ENCODE measurements at places on chromosomes 13 and 19.

- DNase-seq, result no peak
Measured at GRCh38 chr19:35828692-35829301, 16.2 kb upstream of the PRODH2 start.

- DNase-seq, result no peak
Measured at GRCh38 chr19:48624791-48625723, 5.8 kb downstream of the SPHK2 start.

DNA sequence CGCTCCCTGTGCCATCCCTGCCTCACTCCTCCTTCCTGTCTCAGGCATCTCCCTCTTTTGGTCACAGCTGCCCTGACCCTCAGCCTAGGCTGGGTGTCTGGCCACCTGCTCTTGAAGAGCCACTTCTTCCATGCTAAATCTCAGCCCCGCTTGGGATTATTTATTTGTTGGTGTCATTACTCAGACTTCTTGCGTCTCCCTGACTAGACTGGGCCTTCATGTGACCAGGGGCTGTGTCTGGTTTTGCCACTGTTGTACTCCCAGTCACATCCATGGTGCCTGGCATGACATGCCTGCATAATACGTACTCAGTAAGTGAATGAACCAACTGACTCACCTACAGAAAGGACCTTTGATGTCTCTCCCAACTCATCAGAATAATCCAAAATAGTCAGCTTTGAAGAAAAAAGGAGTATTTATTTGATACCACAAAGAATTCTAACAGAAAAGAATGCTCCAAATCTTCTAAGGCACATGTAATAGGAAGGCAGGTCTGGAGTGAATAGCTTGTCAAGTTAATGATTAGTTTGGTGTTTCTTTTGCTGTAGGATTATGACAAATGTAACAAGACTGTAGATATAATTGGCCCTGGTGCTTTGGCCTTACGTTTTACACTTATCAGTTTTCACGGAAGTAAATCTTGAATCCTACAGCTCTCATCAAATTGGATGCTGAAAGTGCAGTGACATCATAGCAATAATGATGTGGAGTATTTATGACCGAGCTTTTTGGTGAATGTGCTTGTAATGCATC is 84.0 kb downstream of the ALOX5AP start:
- no peak for DNase-seq

DNA sequence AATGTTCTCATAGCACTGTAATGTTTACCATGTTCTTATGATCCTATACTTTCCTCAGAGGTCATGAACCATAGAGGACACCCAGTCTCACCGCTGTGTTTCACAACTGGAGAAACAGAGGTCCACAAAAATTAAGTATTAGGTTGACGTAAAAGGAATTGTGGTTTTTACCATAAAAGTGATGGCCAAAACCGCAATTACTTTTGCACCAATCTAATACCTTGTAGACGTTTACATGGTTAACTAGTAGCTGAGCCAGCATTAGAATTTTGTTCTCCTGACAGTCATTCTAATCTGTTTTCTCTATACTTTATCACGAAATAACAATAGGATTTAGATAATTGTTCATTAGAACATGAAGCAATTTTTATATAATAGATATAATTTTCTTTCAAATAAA is 763.4 kb upstream of the ARGLU1 start:
- DNase-seq, result no peak

- no peak for DNase-seq
Measured at GRCh38 chr13:112345826-112346172, 30.4 kb upstream of the SPACA7 start.

DNA sequence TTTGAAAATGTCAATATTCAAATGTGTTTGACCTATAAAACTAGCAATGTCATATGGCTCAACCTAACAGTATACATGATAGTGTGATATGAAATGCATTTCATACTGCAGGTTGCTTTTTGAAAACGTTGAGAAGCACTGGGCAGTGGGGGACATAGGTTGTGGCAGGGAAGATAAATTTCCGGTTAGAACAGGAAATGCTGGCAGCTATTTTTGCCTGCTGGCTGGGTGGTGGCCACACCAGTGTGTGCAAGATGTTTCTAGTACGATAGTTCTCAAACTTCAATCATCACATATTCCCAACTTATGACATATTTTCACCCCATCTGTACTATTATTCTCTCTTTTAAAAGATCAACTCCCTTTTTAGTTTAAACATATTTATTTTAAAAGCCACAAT is 17.2 kb downstream of the FXYD5 start:
- DNase-seq, result no peak

- DNase-seq, result no peak
Measured at GRCh38 chr13:77274126-77274525, 52.8 kb downstream of the MYCBP2 start.

- no peak for DNase-seq
Measured at GRCh38 chr13:110415669-110416068, 108.6 kb downstream of the COL4A2 start.

GRCh38 chr13:94860981-94861407 is 148.6 kb upstream of the SOX21 start:
- DNase-seq, result no peak

DNA sequence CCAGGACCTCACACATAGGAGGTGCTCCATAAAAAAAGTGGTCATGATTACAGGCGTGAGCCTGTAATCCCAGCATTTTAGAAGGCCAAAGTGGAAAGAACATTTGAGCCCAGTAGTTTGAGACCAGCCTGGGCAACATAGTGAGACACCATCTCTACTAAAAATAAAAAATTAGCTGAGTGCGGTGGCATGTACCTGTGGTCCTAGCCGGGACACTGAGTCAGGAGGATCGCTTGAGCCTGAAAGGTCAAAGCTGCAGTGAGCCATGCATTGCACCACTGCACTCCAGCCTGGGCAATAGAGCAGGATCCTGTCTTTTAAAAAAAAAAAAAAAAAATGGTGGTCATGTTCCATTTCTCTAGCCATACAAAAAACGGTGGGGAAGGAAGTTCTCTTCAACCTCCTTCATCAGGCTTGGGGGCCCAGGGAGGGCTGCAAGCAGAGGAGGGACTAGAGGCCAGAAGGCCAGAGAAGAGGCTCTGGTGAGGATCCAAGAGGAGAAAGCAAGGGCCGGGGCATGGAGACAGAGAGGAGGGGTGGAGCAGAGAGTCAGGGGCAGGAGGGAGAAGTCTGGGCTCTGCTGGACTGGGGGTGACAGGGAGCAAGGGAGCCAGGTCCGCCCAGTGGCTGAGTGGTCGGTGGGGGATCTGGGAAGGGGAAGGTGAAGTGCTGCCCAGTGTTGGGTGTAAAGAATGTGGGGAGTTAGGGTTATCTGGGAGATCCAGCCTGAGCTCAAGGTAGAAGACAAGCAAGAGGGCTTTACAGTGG is 8.9 kb downstream of the KASH5 start:
- DNase-seq, result no peak

- DNase-seq, result no peak
Measured at GRCh38 chr19:33275933-33276619, 26.3 kb downstream of the CEBPA start.

GRCh38 chr19:35044317-35045117 is 3.0 kb downstream of the HPN start:
- DNase-seq, result no peak

- DNase-seq, result no peak
Measured at GRCh38 chr19:6540918-6541689, 10.3 kb downstream of the TNFSF9 start.

GRCh38 chr13:66402066-66402465 is 828.1 kb downstream of the PCDH9 start:
- DNase-seq, result no peak

DNA sequence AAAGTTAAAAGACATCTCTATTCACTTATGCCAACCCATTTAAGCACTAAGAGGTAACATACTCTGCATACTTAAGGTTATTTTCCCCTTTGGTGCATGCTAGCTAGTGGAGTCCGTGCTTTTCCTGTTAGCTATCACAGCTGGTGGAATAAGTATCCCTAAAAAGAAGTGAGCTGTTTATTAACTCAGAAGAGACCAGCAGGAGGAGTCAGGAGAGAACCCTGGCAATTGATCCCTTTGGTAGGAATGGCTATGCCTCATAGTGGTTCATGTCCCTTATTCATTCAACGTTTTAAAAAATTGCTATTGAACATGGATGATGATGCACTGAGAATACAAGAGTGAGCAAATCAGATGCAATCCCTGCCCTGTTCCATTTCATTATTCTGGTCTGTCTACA is 12.4 kb upstream of the NEK5 start:
- DNase-seq, result no peak

GRCh38 chr19:31525610-31526147 is 176.4 kb upstream of the TSHZ3 start:
- no peak for DNase-seq

- no peak for DNase-seq
Measured at GRCh38 chr13:51303063-51303552, 36.4 kb upstream of the SERPINE3 start.

GRCh38 chr13:53159431-53159830 is 130.8 kb downstream of the OLFM4 start:
- no peak for DNase-seq

- no peak for DNase-seq
Measured at GRCh38 chr13:35552172-35552844, 75.8 kb upstream of the MAB21L1 start.

GRCh38 chr13:26646603-26647002 is 89.1 kb downstream of the WASF3 start:
- DNase-seq, result no peak

DNA sequence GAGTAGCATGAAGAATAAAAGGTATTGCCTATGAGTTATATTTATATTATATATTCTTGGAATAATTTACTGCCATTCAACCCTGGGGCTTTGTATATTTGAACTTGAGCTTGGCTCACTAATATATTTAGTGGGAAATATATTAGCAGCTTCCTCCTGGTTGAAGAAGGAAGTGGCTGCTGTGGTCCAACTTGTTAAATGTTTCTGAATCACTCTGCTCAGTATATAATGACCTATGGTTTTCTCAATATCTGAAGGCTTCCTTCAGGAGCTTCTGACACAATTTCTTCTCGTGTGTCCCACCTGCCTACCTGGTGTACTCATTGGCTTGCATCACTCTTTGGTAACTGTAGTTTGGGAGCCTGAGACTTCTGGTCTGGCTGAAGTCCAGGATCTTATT is 646.4 kb downstream of the TBC1D4 start:
- no peak for DNase-seq

DNA sequence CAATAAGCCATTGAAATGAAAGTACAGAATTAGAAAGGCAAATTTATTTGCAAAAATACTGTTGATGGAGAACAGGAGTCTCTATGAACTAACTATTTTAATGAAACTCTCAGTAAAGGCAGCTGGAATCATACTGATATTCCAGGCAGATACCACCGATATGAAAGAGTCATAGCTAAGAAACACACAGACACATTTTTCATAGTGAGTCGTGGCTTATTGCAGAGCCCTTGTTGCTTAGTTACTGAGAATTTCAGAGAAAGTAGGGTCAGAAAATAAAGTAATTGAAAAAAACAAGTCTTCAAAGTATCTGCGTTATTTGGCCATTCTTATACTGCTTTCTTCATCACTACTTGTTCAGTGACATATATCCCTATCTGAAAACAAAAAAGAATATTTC is 1890.9 kb downstream of the PCDH9 start:
- DNase-seq, result no peak

DNA sequence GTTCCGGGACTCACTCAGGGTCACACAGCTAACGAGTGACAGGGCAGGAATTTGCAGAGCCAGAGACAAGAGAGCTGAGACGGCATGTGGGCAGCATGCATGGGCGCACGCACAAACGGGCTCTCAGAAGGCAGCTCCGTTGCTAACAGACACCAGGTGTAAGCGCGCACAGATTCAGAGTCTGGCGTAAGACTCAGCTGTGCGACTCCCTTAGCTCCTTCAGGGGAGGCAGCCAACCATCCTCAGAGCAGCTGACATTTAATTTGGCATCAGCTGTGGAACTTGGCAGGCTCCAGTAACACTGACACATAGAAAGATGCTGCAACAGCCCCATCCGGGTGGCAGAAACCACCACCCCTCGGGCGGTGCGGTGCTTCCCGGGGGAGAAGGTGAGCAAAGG is 7.5 kb upstream of the TM6SF2 start:
- DNase-seq, result no peak

- peak; percentile 39 for DNase-seq
Measured at GRCh38 chr19:17121736-17122293, 46.2 kb downstream of the MYO9B start.

- peak; percentile 77 for DNase-seq
Measured at GRCh38 chr19:1862424-1863327, 703 bp downstream of the KLF16 start.

- no peak for DNase-seq
Measured at GRCh38 chr13:81597101-81597500, 1256.2 kb upstream of the SPRY2 start.

- no peak for DNase-seq
Measured at GRCh38 chr19:13398780-13399726, 107.2 kb downstream of the CACNA1A start.

- DNase-seq, result no peak
Measured at GRCh38 chr13:85700906-85701305, 98.3 kb downstream of the SLITRK6 start.

DNA sequence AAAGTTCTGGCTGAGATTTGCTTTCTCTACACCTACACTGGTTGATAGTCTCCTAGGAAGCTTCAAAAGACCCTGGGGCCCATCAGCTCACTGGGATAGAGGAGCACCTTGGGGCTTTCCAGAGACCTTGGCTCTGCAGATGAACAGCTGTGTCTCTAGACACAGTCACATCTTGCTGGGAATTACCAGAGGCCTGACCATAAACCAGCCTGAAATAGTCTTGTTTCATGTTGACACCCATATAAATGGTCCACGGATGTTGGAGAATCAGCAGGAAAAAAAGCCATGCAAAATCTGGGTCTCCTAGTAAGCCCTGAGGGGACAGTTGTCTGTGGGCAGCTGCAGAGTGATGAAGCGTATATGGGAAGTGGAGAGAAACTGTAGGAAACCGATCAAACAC is 207.6 kb downstream of the DNAJC15 start:
- DNase-seq, result no peak

DNA sequence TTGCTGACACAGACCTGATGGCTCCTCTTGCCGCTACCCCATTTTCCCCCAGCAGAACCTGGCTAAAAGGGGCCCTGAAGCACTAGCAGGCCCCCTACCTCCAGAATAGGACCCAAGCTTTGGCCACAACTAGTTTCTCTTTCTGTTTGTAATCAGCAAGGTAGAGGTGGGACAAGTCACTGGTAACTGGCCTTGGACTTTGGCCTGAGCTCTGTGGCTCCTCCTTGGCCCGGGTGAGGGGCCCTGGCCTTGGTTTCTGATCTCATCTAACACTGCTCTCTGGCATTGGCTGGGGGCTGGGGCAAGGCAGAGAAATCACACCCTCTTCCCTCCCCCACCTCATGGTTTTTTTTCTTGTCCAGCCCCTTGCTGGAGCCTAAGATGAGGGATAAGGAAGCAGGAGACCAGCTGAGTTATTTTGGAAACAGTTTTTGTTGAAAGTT is 2.1 kb downstream of the CALM3 start:
- no peak for DNase-seq

GRCh38 chr19:16125737-16126495 is 14.2 kb downstream of the RAB8A start:
- DNase-seq, result no peak

GRCh38 chr19:10812902-10813404 is 23.1 kb downstream of the TMED1 start:
- no peak for DNase-seq

- DNase-seq, result no peak
Measured at GRCh38 chr19:45870798-45871197, 6.7 kb downstream of the FOXA3 start.

Data from GM06990 (cell line).